ENCODE measurements at places on chromosomes 5 and 9.

GRCh38 chr5:76791461-76791860, 27.4 kb upstream of the F2RL1 start:
- no peak for DNase-seq

- no peak for DNase-seq
These were observed 1.2 kb upstream of the TJP2 start for GRCh38 chr9:69172895-69173294.

DNA sequence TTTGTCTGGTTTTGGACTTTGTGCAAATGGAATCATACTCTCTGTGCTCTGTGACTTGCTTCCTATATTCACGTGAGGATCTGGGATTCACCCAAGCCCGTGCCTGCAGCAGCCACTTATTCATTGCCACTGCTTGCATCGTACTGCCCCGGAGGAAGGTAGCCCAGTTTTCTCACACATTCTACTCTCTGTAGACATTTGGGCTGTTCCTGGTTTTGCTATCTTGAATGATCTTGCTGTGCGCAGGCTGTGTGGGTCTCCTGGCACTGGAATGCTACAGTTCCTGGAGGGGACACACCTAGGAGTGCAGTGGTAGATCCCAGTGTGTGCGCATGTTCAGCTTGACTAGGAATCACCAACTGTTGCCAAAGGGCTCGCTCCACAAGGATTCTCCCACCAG, 99.2 kb upstream of the BOD1 start:
- no peak for DNase-seq

GRCh38 chr5:88876714-88877113, 6.3 kb downstream of the MEF2C start:
- DNase-seq = no peak

DNA sequence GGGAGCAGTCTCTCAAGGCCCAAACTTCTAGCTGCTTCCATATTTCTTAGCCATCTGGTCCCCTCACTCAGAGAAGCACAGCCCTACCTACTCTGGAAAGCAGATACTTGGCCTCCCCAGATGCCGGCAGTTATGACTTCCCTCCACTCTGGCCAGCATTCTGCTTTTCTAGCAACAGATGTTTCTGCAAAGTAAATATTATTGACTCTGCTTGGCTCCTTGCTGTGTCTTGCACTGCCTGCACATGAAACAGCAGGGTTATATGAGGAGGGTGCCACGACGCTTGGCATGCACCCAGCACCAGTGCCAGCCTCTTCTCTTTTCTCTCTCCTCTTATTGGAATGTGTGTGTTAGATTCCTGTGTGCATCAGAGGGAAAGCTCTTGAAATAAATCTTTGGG, 99.7 kb downstream of the ARHGAP26 start:
- DNase-seq = no peak

- DNase-seq = no peak
These were observed 37.8 kb downstream of the FAM78A start for GRCh38 chr9:131238402-131239021.

DNA sequence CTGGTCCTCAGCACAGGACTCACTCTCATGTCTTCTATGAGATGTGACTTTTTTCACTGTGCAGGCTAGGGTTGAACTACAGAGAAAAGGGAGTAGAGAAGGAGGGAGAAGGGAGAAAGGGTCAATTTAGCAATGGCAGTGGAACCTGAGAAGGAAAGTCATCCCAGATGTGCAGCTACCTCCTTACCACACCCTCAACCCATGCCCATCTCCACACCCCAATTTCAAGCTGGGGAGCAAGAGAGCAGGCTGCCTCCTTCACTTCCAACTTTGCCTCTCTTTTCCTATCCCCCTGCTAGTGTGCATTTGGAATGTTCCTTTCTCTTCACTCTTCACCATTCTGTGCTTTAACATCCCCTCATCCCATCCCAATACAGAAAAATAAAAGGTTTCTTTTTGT, 163.5 kb upstream of the MAP3K1 start:
- no peak for DNase-seq

DNA sequence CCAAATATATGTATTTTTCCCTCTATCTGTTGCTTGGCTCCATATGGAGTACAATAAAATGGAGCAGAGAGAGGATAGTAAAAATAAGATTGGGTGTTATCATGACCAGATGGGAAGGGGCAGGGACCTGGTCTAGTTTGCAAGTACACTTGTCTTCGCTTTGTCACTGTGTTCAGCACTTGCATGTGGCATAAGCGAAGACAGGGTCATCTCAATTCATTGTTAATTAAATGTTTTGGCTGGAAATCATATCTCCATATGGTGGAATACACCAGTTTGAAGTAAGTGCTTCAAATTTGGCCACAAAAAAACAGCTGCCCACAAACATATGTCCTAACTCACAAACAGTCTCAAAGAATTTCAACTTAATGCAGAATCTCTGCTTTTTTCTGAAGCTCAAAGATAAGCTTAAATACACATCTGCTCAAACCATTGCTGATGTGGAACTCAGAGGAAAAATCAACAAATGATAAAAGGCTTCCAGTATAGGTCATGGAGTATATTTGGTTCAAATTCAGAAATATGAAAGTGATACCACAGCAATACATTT, 865.4 kb downstream of the TLE4 start:
- DNase-seq = no peak

DNA sequence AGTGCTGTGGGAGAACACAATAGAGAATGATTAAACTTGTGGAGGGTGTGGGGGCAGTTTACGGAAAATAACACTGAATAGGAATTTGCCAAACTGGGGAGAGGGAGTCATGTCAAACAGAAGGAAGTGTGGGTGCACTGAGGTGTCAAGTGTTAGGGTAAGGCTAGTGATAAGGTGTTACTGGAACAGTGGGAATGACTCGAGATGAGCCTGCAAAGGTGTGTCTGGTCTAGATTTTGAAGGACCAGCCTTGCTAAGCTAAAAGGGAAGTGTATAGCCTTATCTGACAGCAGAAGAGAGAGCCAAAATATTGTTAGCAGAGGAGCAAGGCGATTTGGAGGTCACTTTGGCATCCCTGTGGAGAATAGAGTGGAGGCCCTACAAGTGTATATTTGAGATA, 4.2 kb downstream of the CNOT6 start:
- DNase-seq = no peak

DNA sequence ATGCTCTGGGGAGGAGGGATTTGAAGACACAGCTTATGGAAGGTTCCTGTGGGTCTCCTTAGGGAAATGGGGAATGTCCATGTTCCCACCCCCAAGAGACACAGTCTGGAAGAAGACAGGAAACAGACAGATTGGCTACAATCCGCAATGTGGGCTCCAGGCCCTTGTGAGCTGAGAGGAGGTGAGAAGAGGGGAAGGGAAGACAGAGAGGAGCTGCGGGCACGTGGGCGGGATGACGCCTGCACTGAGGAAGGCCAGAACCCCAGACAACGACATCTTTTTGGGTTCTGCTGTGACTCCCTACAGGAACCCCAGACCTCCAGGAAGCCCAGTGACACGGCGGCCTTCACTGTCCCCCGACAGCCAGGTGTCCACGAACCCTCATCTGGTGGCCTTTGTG, 29.9 kb upstream of the NKD2 start:
- no peak for DNase-seq

DNA sequence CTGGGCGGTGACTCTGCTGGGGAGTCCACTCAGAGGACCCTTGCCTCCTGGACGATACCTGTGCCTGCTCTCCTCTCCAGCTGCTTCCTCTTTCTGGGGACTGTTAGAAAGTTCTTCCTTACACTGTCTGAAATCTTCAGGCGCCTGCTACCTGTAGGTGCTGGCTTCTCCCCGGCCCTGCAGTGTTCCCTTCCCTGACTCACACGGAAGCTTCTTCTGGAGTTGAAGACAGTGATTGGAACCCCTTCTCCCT, 562 bp downstream of the GSN start:
- DNase-seq = no peak

DNA sequence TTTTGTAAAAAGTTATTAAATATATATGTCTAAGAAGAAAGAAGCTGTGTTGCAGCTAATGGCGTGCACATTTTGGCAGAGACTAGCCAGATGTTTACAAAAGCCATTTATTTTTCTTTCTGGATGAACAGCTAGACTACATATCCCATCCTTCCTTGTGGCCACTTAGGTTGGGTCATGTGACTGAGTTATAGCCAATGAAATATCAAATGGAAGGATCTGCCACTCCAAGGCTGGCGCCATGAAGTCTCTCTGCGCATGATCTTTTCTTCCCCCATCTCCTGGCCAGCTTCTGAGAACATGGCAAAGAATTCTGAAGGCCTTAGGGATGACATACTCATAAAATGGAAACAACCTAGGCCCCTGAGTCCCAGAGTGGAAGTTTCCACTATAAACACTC, 244.2 kb upstream of the DAB2 start:
- DNase-seq = no peak

DNA sequence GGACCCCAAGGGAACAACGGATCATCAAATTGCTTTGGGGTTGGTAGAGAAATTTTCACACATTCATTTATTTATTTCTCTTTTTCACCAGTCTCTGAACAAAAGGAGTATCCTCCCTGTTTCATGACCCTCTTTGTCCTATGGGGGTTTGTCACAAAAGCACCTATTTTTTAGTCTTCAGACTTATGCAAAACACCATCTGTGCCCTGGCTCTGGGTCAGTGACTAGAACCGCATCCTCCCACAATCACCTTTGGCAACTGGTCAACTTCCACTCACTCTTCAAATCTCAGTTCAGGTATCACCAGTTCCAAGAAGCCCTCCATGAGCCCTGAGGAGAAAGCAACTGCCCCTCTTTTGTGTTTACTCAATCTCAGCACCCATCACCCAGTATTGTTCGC, 395.7 kb downstream of the CDK5RAP2 start:
- no peak for DNase-seq

DNA sequence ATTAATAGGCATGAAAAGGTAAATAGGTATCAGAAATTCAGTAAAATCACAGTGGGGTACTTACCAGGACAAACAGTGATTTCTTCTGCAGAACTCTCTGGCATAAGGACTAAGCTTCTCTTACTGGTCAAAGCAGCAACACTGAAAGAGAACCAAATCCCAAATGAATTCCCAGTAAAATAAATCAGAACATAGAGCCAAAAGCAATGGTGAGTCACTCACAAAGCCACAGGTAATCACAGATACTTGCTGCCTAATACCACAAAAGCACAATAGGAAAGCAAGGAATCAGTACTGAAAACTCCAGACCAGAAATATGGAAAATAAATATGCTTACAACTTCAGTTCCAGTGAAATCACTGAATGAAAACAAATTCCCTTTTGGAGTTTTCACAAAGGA, 50.7 kb downstream of the UIMC1 start:
- no peak for DNase-seq

DNA sequence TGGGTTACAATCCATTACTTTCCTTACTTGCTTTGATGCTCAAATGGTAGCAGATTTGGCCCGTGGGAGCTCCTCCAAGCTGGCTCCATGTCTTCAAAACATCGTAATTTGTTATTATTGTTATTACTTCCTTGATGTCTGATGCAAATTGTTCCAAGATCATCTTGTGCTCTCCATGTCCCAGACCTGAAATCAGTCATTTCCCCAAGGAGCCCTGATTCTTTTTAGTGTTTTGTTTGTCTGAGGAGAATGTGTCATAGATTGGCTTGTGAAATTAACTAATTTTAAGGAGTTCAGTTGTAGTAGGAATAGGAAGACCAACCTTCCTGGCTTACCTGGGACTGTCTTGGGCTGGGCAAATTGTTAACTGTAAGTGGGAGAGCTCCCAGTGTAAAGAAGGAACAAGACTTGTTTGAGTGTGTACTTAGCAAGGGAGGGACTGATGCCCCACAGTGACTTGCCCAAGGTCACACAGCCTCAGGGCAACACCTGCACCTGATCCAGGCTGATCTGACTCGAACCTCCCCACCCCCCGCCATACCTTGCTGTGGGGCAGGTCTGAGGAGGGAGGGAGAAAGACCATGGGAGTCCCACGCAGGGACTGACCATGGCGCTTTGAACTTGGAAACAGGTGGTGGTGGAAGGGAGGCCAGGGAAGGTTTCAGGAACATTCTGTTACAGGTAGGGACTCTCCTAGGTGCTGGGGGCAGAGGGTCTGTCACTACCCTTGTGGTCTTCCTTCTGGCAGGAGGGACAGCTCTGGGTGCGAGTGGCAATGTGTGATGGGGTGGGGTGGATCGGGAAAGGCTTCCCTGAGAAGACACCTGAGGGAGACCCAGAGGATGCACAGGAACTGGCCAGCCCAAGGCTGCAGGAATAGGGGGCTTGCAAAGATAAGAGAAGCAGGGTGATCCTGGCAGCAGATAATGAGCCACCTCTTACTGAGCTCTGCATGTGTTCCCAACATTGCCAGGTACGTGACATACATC, 2.7 kb upstream of the BICD2 start:
- no peak for DNase-seq

GRCh38 chr9:71985297-71985911, 74.0 kb downstream of the C9orf85 start:
- no peak for DNase-seq

DNA sequence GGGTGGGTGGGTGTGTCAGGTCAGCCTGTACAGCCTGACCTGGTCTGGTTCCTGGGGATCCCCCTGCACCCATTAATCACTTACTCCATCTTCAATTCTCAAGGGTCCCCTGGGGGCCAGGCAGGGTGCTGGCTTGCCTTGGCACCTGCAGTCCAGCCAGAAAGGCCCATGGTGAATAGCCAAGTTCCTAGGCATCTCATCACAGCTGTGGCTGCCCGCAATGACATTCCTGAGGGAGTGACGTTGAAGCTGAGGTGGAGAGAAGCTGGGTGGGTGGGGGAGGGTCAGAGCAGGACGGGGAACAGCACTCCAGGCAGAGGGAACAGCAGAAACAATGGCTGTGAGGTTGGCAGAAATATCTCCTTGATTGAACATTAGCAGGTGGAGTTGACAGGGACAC, 10.6 kb downstream of the HMCN2 start:
- DNase-seq = no peak

- DNase-seq = no peak
These were observed 37.9 kb downstream of the ADRB2 start for GRCh38 chr5:148864113-148864841.

GRCh38 chr9:99811172-99811571, 10.5 kb upstream of the NR4A3 start:
- no peak for DNase-seq

DNA sequence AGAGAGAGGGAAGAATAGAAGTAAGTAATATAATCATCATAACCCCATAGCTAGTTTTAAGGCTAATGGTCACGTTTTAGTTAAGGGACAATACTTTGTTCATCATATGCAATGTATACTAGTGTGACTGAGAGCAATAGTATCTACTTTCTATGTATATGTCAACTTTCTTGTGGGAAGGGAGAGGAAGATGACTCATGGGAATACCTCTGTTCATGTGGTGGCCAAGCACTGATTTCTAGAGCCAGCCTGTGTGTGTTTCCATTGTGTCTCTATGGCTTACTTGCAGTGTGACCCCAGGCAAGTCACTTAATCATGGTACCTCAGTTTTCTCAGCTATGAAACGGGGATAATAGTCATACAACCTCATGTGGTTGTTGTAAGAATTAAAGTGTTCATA, 639.6 kb downstream of the CETN3 start:
- DNase-seq = no peak

DNA sequence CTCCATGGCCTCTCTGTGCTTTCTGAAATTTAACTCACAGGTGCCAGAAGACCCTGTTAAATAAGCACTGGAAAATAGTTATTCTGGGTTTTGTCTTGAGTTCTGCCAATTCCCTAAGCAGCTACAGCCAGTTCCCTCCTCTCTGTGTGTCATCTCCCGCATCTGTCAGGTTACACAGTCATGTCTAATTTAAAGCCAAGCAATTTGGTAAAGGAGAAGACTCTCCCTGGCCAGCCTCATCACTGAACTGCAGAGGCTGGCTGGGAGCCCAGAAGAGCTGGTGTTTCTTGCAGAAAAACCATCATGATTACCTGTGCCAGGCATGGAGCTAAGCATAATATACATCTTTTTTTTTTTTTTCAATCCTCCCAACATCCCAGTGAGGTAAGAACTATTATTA, 141.3 kb upstream of the ZNF366 start:
- DNase-seq = no peak

All from activated CD4-positive, alpha-beta T cell treated with anti-CD3 and anti-CD28 coated beads, Interleukin-2, amount 50 U/mL, for 48 hours (primary cell).